GM23338 (cell line): ENCODE measurements at places on chromosomes 1 and 21. TPM values are rescaled to one million over a fixed set of nuclear protein-coding genes. Genes with fewer than 3 reads are reported as not detected.

- no peak for DNase-seq
These were observed 2.8 kb upstream of the MRPS15 start for GRCh38 chr1:36467027-36467410.

DNA sequence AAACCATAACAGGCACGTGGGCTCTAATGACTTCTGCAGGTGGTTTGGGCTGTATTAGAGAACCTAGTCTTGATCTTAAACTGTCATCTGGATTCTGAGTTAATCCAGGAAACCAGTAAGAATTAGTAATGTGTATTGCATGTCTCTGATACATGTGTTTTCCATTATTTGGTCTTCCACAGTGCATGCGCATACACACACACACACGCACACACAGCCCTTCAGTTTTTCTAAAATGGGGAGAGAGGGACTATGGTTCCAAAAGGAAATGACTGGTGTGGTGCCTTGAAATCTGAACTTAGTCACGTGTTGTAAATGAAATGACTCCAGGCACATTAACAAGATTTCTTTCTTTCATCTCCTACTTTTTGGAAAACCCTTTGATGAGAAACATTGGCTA is 67.6 kb downstream of the OLFML2B start:
- no peak for DNase-seq

GRCh38 chr21:29449306-29449950 is 150.7 kb downstream of the BACH1 start:
- DNase-seq: no peak

DNA sequence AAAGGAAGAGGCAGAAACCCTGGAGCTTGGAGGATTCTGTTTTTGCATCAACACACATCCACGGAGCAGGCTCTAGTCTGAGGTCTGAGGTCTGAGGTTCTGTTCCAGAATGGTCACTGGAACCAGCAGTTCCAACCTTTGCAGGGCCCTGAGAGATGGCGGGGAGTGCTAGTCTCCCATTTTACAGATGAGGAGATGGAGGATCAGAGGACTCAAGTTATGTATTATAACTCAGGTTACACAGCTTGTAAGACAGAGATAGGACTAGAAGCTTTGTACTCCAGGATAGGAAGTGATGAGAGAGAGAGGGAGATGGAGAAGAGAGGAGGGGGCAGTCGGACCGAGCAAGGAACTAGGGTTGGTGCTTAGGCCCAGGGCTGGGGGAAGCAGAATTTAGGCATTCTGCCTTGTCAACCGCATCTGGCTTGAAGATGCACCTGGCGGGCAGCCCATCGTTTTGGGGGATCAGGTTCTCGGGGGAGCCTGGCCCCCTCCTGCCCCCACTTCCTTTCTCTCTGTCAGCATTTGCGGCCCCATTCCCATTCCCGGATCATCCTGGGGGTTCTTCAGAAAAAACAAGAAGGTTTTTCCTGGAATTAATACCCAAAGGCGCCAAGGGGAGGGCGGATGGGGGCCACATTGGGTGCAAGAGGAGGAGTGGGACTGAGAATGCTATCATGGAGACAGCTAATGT is 5.6 kb downstream of the PEAR1 start:
- DNase-seq: no peak

DNA sequence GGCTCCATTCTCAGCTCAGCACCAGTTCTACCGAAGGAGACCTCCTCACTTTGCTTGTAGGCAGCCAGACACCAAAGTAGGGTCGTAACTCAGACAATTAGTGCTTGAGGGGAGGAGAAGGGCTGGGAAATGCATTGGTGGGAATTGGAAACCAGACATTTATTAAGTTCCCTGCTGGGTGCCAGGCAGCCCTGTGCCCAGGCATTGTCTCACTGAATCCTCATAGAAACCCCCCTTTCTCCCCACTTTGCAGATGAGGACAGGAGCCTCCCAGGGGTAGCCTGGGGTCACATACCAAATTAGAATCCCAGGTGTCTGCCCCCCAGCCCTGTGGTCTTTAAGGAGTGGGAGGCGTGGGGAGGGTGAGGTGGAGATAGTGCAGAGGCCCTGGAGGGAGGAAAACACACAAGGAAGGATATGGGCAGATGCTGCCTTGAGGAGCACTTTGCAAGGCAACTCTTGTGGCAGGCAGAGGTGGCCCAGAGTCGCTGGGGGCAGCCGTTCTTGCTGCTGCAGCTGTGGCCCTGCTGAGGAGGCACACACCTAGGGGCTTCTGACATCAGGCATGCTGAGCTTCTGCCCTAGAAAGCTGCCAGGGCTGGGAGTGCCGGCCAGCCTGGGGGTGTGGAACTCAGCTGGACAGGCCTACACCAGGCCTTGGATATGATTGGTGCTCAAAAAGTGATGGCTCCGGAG is 29.4 kb downstream of the CDK18 start:
- DNase-seq: no peak

Gene SPRR3
- not detected in 2 replicates for total RNA-seq

Gene PPM1J
- 12.7 and 22.4 TPM in 2 replicates for total RNA-seq

Gene RNU1-1
- under 0.01 TPM in 1 of 2 replicates, not detected in the other for total RNA-seq
